ENCODE measurements at places on chromosomes 6 and 20. TPM values are rescaled to one million over a fixed set of nuclear protein-coding genes. Genes with fewer than 3 reads are reported as not detected.

DNA sequence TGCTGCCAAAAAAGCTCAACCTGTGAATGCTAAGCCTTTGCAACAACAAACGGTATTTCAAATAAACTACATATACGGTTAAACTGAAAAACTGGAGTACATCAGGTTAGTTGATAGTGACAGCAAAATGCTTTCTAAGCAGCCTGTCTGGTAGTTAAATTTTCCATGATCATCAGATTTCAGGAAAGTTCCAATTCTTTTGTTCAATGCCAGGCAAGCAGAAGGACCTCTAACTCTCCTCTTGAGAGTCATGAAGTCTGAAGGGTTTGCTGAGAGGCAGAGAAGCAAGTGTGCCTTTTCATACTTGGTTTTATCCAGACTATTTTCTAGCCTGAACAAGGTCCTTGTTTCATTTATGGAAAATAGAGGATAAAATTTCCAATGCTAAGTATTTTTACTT is 4.5 kb downstream of the FLRT3 start:
- peak; percentile 50 for DNase-seq

- DNase-seq = no peak
These were observed 56.0 kb downstream of the ADGRB3 start for GRCh38 chr6:68691120-68691519.

GRCh38 chr6:82836022-82836575 is 229.5 kb downstream of the UBE3D start:
- DNase-seq = no peak

DNA sequence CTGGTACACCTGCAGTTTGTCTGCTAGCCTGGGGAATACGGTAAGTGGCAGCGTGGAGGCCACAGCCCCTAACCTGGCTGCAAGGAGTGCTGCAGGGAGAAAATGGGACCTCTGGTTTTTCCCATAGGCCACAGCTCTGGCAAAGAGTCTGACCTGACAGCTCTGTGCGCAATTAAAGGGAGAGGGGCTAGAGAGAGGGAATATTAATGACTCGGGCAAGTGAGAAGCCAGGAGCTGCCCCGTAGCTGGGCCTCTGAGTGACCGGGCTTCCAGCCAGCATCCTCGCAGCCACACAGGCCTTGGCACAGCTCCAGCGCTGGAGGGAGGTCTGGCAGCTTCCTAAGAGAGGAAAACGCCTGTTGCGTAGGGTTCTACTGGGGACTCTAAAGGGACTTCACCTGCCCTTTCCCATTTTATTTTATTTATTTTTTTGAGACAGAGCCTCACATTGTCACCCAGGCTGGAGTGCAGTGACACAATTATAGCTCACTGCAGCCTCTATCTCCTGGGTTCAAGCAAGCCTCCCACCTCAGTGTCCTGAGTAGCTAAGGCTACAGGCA is 18.2 kb upstream of the OCSTAMP start:
- DNase-seq = peak; percentile 97

DNA sequence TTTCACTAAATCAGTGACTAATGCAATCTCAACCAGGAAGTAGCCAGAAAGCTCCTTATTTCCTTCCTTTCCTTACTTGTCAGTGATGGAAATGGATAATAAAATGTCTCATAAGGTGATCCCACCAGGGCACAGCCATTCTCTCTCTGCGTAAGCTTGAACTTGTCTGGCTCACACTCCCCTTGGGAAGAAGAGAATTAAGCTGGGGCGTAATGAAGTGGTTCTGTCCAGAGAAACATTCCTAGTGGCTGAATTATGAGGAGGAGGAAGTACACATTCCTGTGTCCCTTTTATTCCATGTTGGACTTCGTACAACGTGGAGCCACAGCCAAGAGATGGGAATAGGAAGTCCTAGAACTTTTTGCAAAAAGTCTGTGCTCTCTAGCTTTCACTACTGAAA is 93.7 kb downstream of the MTHFD1L start:
- DNase-seq = no peak

The TMEM244 gene
- total RNA-seq = 2.3 TPM

The RING1 gene
- total RNA-seq = 22.5 TPM

The FAM209B gene
- not detected for total RNA-seq

The SOBP gene
- total RNA-seq = 19.2 TPM

The OR2B6 gene
- total RNA-seq = not detected

The C6orf141 gene
- 2.3 TPM for total RNA-seq
